CD4-positive, alpha-beta T cell treated with Interferon gamma for 1 hour (primary cell): ENCODE measurements at places on chromosomes 5 and 9.

DNA sequence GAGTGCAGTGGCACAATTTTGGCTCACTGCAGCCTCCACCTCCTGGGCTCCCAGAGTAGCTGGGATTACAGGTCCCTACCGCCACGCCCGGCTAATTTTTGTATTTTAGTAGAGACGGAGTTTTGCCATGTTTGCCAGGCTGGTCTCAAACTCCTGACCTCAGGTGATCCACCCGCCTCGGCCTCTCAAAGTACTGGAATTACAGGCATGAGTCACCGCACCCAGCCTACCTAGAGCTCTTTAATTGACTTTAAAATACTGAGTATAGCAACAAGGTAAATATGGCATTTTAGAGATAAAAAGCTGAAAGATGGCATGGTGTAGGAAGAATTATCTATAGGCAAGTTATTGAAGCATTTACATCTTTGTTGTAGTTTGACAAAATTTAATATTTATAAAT is 21.0 kb downstream of the APC start:
- DNase-seq, result no peak

DNA sequence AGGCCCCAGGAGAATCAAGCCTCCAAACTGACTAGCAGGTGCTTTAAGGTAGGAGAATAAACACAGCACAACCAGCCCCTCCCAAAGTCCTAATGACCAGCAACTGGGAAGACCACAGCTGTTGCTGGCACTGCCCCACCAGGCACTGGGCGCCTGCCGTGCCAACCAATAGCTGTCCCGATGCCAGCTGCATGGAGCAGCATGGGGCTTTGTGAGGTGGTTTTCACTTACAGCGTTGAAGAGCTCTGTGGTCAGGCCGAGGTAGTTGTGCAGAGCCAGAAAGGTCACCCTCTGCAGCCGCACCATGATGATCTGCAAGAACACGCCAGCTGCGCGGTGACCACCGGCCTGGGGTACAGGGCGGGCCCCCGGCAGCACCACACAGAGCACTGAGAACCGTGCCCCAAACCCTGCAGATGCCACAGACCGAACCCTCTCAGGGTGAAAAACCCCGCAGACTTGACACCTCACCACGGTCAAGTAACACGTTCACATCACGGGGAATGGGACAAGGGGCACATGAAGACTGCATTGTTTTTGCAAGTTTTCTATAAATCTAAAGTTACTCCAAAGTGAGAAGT is 28.7 kb downstream of the PNPLA7 start:
- no peak for DNase-seq

GRCh38 chr9:112380102-112380824 is at the start of gene HSDL2:
Gene HSDL2, plus strand, starts transcription at chr9:112380108. Its CDS starts 56 bp downstream, at chr9:112380164.
- peak; percentile 15 for DNase-seq

- no peak for DNase-seq
These were observed 88.8 kb downstream of the NR3C1 start for GRCh38 chr5:143314659-143315058.

- DNase-seq, result peak; percentile 71
These were observed 23.4 kb upstream of the ZBTB43 start for GRCh38 chr9:126781186-126782052.

- DNase-seq, result no peak
These were observed 22.5 kb upstream of the NINJ1 start for GRCh38 chr9:93156475-93157008.

DNA sequence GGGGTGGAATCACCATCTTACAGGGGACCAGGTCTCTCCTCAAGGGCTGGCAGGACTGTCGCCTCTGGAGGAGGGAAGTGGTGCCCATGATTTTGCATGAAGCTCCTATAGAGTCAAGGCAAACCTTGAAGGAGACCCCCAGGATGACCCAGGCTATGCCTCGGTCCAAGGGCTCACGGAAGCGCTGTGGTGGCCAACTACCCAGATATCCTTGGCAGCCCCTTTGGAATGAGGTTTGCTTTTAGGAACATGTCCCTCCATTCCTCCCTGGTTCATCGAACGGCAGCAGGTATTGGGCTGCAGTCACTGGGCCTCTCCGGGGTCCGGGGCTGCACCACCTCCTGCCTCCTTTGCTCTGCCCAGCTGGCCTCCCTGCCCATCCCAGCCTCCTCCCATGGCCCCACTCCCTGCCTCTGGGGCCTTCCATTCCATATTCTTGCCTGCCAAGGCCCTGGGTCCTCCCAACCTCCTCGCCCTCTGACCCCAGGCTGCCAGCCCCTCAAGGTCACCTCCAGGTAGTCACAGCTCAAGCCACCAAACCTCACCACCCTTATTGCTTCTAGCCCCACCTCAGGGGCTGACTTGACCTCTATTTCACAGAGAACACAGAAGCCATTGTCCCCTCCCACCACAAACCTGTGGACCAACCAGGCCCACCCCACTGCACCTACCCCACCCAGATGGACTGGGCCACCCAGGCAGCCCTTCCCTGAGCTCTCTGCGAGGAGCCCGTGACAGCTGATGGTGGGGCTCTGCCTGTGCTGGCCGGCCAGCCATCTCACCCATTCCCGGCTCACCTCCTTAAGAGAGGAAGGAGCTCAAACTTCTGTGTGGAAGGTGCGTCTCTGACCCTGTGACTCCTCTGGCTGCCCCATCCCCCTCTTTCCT is 3.6 kb upstream of the IL3 start:
- no peak for DNase-seq

- no peak for DNase-seq
These were observed 596 bp downstream of the SLC28A3 start for GRCh38 chr9:84339962-84340361.

DNA sequence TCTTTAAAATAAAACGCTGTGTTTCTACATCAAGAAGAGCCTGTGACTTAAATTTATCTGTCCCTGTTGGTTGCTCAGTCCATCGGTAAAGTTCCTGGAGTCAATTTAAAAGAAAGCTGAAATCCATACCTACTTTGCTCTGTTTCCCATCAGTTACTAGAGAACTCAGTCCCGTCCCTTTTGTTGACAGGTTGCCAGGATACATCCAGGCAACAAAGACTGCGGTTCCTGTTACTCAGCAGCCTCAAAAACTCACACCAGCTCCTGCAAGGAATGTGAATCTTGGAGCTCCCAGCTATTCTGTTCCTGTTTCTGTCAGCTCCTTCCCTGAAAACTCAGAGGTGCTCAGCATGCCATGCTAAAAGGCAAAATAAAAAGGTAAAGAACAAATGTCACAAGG is at the start of gene ZNF474:
Gene ZNF474 (plus strand): TSS at position 241 of the 400 bp plus-strand sequence. CDS start 22,445 bp downstream, outside the sequence.
- DNase-seq, result no peak

DNA sequence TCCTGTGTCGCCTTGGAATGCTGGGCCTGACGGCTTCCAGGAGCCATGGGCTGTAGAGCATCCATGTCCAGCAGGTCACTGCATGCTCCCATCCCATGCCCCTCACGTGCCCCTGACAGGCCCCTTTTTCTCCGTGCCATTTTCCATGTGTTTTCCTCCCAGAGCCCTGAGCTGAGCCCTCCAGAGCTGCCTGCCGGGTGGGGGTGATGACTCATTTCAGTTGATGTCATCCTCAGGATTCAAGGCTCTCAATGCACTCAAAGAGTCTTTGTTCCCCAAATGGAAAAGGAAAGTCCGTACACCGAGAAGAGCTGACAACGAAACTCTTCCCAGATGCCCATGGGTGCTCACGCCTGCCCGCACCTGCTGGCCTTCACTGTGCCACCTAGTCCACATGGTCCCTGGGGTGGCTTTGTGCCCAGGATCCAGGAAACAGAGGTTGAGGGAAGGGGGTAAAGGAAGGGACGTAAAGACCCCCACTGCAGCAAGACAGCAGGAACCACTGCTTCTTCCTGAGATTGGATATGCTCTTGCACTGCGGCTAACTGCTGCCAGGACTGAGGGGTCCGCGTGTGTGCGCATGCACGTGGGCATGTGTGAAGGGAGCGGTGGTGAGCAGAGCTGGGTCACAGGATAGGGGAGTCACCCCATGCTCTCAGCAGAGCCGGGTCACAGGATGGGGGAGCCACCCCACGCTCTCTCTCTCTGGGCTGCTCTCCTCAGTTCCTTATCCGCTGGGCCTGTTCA is 27.6 kb downstream of the COL15A1 start:
- no peak for DNase-seq

DNA sequence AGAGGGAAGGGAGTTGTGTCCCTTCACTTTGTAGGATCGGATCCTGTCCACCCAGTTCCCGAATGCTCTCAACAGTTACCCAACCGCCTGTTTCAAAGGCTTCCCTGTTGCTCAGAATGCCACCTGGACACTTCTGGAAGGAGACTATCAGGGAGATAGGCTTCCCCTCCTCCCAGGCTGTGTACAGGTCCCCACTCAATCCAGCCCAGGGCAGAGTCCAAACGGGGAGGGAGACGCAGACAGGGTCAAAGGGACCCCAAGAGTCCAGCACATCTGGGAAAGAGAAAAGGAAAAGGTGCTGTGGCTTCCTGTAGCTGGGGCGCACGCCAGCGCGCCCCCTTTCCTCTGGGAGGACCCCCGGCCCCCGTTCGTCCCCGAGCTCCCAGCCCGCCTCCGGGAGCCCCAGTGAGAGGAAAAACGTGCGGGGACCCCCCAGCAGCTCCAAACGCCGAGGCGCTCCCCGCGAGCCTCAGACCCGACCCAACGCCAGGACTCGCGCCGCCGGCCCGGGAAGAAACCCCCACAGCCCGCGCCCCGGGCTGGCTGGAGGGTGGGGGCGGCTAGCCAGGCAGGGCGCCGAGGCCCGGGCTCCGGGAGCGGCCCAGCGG is 640 bp downstream of the SURF4 start:
- no peak for DNase-seq

DNA sequence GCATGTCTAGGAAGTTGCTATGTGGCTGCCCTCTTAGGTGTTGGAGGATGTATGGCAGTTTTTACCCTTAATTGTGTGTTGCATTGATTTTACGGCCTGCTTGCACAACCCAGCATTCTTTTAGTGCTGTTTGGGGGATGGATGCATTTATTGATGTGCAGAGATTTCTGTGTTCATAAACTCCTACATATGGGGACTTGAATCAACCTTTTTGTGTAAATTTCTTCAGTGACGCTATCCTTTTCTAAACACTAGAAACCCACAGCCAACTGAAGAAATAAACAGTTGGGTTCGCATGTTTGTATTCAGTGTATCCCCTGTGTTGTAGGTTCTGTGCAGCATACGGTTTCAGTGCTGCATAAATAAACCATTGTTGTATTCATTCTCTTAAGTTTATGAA is 263.7 kb downstream of the RASEF start:
- DNase-seq, result no peak

GRCh38 chr5:54133917-54134316 is 176.5 kb downstream of the ARL15 start:
- no peak for DNase-seq

- peak; percentile 38 for DNase-seq
These were observed 21.1 kb downstream of the TRAF1 start for GRCh38 chr9:120905315-120906164.

GRCh38 chr9:98815391-98815951 is 8.0 kb downstream of the GALNT12 start:
- no peak for DNase-seq

DNA sequence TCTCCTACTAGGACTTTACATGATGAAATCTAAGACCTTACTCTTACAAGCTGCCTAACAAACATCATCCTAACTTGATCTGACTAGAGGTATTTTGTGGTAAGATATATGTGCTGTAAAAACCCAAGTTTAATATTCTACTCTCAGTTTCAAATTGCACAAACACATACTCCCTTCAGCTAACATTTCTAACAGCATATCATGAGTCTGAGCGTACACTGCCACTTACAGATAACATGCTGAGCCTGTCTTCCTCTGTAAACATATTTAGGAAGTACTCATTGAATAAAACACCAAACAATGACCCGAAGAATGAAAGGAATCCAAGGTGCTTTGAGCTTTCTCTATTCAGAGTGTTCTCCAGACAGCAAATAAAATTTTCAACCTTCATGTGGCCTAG is 7.9 kb upstream of the ESM1 start:
- DNase-seq, result no peak

DNA sequence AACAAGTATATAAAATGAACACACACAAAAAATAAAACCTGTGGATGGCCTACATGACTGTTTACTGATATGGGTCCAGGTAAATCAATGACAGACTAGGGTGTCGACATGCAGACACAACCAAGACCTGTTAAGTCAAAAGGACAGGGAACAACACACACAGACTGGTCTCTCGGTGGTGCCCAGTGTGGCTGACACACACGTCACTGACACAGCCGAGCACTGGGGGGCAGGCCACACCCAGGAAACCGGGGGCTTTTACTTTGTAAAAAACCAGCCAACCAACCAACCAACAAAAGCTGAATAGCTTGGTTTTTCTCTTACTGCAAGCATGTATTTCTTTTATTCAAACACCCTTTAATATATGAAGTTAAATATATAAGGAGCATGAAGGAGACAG is 5.0 kb downstream of the FAM163B start:
- peak; percentile 9 for DNase-seq

DNA sequence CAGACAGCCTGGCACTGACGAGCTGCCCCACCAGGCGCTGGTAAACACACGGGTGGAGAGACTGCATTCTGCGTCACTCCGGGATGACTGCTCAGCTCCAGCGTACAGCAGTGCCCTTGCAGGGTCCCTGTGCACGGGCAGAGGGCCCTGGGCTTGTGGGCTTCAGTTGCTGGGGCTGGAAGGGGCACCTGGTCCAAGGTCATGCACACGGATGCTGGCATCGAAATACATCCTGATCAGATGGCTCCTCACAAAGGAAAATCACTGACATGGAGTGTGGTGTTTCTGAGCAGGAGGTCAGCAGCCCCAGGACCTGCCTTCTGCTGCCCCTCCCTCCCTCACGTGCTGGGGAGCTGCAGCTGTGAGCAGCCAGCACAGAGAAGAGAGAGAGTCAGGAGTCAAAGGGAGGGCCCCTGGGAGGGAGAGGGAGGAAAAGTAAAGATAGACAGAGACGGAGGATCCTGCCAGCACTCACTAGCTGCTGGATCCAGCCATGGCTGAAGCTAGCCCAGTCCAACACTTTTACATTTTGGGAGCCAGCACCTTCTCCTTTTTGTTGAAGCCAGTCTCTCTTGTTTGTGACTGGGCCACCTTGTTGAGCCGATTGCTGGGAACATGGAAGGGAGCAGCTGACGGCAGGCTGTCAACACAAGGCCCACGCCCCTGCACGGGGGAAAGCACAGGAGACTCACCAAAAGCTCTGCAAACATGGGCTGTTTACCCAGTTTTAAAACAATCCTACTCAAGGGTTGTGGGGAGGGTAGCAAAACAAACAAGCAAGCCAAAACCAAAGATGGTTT is 166.5 kb upstream of the PHYKPL start:
- no peak for DNase-seq

DNA sequence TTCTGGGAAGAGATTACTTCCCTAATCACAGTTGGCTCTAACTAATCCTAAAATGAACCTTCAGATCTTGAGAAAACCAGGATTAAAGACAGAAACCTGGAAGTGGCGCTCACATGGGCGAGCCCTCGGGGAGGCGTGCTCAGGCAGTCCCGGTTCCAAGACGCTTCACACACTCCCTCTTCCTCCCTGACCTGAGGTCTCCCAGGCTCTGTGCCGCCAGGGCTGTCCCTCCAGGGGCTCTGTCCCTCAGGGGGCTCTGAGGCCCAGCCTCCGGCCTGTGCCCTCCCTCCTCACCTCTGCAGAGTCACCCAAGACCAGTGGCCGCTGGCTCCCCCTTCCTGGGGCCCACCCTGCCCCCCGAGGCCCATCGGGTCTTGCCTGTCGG is 10.2 kb downstream of the SLC9A3 start:
- no peak for DNase-seq
